M059J (cell line): ENCODE measurements at places on chromosomes 2 and 18. TPM values are rescaled to one million over a fixed set of nuclear protein-coding genes. Genes with fewer than 3 reads are reported as not detected.
A peak's percentile ranks its signal among the peaks of the same experiment; 100 is the strongest.

GRCh38 chr2:231190531-231191197, 7.8 kb upstream of the ARMC9 start:
- DNase-seq = peak; percentile 64

GRCh38 chr2:168663993-168664392, 138.4 kb upstream of the NOSTRIN start:
- peak; percentile 3 for DNase-seq

GRCh38 chr2:121059651-121060649, 225.1 kb downstream of the TFCP2L1 start:
- no peak for DNase-seq

DNA sequence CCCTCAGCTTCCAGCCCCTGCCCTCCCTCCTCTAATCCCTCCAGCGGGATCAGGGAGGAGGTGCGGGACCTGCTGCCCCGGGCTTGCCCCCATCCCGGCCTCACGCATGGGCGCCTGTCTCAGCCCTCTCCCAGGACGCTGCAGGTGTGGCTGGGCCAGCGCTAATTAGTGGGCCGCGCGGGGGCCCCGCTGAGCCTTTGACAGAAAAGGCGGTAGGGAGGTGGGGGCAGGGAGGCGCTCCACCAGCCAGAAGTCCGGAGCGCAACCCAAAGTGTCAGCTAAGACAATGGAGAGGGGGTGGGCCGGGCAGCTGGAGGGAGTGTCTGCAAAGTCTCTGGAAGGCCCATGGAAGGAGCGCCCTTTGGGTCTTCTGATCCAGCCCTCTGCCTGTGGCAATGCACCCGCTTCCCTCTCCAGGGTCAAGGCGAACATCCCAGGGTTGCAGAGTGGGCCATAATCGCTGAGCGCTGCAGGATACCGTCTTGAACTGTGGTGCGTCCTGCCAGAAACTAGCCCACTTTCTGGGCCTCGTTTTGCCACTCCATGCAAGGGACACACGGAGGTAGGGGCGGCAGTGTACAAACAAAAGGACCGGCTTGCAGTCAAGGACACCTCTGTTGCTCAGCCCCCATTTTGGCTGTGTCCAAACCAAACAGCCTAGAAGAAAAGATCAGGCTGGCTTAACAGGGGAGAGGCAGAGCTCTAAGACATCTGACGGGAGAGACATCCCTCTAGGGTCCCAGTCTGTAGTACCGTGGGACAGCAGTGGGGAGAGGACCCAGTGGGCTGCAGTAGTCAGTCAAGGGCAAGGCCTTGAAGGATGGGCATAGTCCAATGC, 3.5 kb downstream of the ATP6V1B1 start:
- DNase-seq = no peak

GRCh38 chr2:25546852-25547251, 126.5 kb downstream of the DTNB start:
- no peak for DNase-seq

- DNase-seq = no peak
These were observed 3.0 kb downstream of the CALCRL start for GRCh38 chr2:187445051-187445450.

DNA sequence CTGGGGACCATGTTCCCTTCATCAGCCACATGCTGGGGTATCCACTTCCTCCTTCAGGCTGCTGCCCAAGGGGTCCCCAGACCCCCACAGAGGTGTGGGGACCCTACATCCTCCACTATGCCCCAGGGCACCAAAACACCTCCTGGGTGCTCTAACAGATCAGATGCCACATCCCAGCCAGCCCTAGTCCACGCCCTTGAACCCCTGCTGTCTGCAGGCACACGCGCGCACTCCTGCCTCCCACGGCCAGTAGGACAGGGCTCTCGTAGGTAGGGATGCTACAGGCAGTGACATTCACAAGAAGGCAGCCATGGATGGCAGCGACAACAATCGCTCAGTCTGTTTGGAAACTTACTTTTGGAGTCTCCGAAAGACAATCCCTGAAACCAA, 3.0 kb upstream of the GPC1 start:
- no peak for DNase-seq

- DNase-seq = peak; percentile 32
These were observed 34.0 kb downstream of the EML6 start for GRCh38 chr2:54757500-54757899.

- DNase-seq = no peak
These were observed 9.8 kb downstream of the NR4A2 start for GRCh38 chr2:156322686-156323231.

DNA sequence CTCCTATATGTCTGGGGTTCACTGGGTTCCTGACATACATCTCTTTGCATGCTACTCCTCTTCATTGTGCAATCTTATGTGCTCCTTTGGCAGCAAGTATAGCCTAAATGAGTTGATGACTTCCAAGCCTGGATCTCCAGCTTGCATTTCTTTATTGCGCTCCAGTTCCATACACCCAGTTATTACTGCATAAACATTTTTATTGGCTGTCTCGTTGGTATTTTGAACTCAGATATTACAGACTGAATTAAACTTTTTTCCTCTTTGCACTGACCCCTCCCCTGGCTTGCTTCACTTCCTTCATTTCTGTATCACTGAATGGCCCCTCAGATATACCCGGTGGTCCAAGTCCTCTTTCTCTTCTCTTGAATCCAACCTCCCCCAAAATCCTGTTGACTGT, 219.2 kb downstream of the MC4R start:
- DNase-seq = no peak

DNA sequence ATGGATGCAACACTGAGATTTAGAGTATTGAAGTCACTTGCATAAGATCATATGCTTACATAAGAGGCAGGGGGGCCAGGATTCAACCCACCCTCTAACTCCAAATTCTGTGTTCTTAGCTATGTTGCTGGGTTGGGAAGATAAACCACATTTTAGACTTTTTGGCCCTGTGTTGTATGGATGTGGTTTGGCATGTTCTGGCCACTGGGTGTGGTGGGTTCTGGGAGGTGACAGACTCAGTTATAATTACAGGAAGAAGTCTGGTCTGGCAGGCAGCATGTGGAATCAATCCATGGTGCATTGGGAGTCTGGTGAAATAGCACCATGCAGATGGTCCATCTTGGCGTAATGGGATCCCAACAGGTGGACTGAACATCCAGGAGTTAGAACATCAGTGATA, 138.9 kb downstream of the LTBP1 start:
- no peak for DNase-seq

DNA sequence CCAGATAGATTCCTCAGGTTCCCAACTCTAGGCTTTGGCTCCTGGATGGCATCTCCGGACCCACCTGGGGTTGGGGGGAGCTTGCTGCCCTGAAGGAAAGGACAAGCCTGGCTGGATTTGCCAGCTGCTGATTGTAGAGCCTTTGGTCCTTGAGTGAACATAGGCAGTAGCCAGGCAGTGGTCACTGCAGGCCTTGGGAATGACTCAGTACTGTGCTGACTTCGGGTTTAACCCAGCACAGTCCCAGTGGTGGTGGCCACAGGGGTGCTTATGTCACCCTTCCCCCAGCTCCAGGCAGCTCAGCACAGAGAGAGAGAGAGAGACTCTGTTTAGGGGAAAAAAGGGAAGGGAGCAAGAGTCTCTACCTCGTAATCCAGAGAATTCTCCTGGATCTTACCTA, 27.7 kb upstream of the ACTR2 start:
- peak; percentile 76 for DNase-seq

DNA sequence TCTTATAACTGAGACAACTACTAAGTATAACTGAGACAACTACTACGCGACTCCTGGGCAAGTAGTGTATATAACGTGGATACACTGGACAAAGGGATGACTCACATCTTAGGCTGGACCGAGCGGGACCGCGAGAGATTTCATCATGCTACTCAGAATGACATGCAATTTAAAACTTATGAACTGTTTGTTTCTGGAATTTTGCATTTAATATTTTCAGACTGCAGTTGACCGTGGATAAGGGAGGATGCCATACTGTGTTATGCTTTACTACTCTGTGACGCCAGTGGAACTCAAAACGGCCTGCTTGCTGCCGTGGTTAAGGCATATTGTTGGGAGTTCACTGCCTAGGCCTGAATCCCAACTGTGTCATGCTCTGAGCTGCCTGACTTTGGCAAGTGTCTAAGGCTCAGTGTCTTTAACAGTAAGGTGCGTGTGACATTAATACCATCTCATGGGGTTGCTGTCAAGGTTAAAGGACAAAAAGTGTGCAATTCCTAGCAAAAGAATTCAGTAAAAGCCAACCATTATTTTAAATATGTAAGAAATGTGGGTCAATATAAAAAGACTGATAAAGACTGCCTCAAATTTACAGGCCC, 64.6 kb downstream of the BMP10 start:
- DNase-seq = peak; percentile 69

GRCh38 chr2:23871206-23871605, 55.7 kb downstream of the ATAD2B start:
- DNase-seq = no peak

- DNase-seq = no peak
These were observed 1541.1 kb downstream of the LRP1B start for GRCh38 chr2:140589696-140590095.

- DNase-seq = peak; percentile 54
These were observed 30.1 kb downstream of the KCTD18 start for GRCh38 chr2:200479692-200480265.

DNA sequence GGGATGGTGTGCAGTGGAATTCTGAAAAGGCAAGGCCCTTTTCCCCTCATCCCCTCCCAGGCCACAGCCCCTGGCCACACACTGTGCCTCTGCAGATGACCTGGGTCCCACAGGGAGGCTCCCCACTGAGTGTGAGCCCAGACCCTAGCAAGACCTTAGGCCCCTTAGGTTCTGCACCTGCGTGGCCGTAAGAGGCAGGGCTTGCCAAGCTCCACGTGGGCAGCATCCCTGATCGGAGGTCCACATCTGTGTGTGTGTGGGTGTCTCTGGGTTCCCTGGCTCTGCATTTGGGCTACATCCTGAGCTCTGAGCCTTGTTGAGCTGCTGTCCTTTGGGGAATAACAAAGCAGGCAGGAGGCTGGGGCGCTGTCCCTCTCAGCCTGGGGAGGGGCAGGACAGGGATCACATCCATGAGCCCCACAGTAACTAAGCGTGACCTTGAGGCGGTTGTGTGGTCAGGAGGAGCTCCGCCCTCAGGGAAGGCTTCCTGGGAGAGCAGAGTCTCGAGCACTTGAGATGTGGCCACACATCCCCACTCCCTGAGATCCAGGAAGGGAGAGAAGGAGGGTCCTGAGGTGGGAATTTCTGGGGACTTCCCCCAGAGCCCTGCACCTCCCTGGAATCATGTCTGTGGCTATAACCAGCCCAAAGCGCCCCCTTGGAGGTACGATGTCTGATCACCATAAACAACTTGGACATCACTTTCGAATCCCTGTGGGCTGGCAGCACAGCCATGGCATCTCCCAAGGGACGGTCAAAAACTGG, 84.8 kb downstream of the STPG4 start:
- peak; percentile 74 for DNase-seq

The NXPH2 gene
- total RNA-seq = not detected in 2 replicates

The RIT2 gene
- total RNA-seq = 0.37 and 0.79 TPM in 2 replicates

The PKDCC gene
- 4.1 and 5.4 TPM in 2 replicates for total RNA-seq

The ARPC2 gene
- 359 and 456 TPM in 2 replicates for total RNA-seq
